ENCODE measurements at places on chromosomes 4 and X. TPM values are rescaled to one million over a fixed set of nuclear protein-coding genes. Genes with fewer than 3 reads are reported as not detected.

Gene TRIM60
- total RNA-seq = not detected

- no peak for DNase-seq
- no peak overlapping the region for H3K27ac ChIP-seq
- H3K4me1 ChIP-seq = no peaks in the 10 kb centered on the region
- no peak overlapping the region for H3K4me3 ChIP-seq
These were observed 45.6 kb downstream of the PPP2R2C start for GRCh38 chr4:6426571-6427438.

- no peaks in the 10 kb centered on the region for H3K36me3 ChIP-seq
- H3K4me1 ChIP-seq = no peaks in the 10 kb centered on the region
- no peak for DNase-seq
- no peak overlapping the region for H3K4me3 ChIP-seq
These were observed 223.0 kb downstream of the PAPSS1 start for GRCh38 chr4:107497054-107497453.

DNA sequence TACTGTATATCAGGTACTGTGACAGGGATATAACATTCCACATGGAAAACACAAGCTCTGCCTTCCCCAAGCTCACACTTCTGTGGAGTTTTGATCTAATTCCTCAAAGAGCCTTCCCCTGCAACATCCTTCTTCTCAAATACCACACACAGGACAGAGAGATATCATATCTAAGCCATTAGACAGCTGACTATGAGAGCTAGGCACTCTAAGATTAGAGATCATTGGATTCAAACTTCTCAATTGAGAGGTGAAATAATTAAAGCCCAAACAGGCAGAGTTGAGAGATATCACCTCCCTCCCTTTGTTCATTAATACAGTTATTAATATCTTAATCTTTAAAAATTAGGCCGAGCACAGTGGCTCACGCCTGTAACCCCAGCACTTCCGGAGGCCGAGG lies 25.0 kb downstream of the TEC start:
- DNase-seq = no peak
- H3K4me3 ChIP-seq = no peak overlapping the region
- H3K27ac ChIP-seq = no peak overlapping the region
- no peaks in the 10 kb centered on the region for H3K4me1 ChIP-seq

- H3K27me3 ChIP-seq = no peaks in the 10 kb centered on the region
- H3K4me1 ChIP-seq = no peaks in the 10 kb centered on the region
- DNase-seq = no peak
- no peak overlapping the region for H3K4me3 ChIP-seq
- no peaks in the 10 kb centered on the region for H3K36me3 ChIP-seq
These were observed 318.6 kb downstream of the NAF1 start for GRCh38 chr4:162847945-162848549.

DNA sequence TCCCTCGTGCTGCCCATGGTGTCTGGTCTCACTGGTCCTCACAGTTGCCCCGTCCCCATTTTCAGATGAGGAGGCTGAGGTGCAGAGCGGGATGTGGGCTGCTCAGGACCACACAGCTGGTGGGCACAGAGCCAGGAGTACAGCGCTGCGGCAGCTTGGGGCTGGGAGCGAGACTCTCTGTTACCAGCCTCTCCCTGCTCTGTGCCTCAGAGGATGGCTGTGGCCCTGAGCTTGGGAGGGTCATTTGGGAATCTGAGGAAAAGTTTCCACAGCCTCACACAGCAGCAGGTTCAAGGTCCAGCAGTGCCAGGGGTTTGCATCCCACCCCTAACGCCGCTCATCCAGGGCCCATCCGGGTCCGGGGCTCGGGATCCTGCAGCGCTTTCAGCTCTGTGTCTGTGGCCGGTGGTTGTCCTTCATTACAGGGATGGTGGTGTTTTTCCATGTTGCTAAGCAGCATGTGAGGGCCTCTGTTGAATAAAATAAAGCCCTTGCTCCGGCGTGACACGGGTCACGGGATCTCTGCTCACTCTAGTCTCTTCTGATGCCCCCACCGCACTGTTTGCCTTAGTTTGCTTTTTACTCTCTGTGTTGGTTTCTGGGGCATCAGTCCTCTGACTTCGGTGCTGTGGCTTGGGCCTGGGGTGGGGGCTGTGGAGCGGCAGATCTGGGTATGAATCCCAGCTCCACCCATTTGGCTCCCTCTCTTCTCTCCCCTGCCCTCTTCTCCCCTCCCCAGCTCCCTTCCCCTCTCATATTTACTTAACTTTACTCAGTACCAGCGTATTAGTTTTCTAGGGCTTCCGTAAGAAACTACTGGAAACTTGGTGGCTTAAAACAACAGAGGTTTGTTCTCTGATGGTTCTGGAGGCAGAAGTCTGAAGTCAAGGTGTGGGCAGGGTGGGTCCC lies 6.5 kb downstream of the WFS1 start:
- H3K4me3 ChIP-seq = no peak overlapping the region
- DNase-seq = no peak
- H3K27ac ChIP-seq = peak overlapping the region; percentile 77
- peaks cover 11% of the 10 kb centered on the region for H3K36me3 ChIP-seq
- no peaks in the 10 kb centered on the region for H3K27me3 ChIP-seq

- H3K27ac ChIP-seq = no peak overlapping the region
- DNase-seq = no peak
- H3K27me3 ChIP-seq = no peaks in the 10 kb centered on the region
- H3K4me3 ChIP-seq = no peak overlapping the region
These were observed 25.9 kb downstream of the COL25A1 start for GRCh38 chr4:109276482-109277095.

DNA sequence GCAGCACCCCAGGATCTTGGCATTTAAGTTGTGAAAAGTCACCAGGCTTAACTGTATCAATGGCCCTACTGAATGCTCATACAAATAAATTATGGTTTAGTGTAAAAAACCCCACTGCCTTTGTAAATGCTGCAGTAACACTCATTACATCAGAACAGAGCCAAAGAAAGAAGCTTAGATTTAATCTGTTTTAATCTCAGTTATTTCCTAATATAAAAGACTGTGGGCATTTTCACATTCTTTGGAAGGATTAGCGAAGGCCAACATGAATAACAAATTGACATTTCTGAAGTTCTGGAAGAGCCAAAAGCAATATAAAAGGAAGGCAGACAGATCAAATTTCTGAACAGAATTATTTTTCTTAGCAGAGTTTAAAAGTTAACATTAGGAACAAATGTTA lies 140.0 kb upstream of the HCCS start:
- H3K4me3 ChIP-seq = no peak overlapping the region
- no peaks in the 10 kb centered on the region for H3K4me1 ChIP-seq
- DNase-seq = no peak
